ENCODE measurements at places on chromosomes 5 and 9. TPM values are rescaled to one million over a fixed set of nuclear protein-coding genes. Genes with fewer than 3 reads are reported as not detected.
A peak's percentile ranks its signal among the peaks of the same experiment; 100 is the strongest.

GRCh38 chr9:93257808-93258331 is 73.9 kb downstream of the WNK2 start:
- DNase-seq, result no peak

DNA sequence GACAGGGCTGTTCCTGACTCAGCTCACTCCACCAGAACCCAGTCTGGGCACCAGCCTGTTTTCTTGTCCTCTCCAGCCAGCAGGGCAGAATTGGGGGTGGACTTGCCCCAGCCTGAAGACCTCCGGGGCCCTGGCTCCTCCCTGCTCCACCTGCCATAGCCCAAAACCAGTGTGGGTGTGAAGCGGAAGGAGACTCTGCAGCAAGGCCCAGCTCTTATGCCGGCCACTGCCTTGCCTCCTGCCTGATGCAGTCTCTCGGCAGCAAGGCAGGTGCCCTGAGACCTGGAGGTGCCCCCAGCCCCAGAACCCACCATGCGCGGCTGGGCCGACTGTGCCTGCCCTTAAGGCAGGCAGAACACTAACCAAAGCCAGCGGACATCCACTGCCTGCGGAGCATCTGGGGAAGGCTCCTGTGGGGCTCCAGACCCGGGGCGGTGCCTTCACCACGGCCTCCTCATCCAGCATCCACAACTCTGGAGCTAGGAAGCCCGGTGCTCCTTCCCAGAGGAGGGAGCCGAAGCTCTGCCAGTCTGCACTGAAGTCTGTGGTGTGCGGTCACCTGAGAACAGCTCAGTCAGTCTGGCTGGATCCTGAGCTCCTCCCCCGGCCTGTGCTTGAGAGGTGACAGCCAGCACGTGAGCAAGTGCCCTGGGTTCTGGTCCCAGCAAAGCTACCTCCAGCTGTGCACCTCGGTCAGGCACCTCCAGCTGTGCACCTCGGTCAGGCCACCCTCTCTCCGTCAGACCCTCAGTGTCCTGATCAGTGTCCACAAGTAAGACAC is 116.7 kb downstream of the ADAMTS2 start:
- DNase-seq, result peak; percentile 18

WNT8A gene
- not detected for total RNA-seq

FAM78A gene
- 60.5 TPM for total RNA-seq

DNA sequence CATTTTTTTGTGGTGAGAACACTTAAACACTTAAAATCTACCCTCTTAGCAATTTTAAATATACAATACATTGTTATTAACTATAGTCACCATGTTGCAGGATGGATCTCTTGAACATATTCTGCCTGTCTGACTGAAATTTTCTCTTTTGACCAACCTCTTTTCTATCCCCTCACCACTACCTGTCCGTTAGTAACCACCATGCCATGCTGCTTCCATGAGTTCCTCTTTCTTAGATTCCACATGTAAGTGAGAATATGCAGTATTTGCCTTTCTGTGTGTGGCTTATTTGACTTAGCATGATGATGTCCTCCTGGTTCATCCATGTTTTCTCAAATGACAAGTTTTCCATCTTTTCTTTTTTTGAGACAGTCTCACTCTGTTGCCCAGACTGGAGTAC is 48.5 kb upstream of the NAA35 start:
- no peak for DNase-seq

NME5 gene
- total RNA-seq, result 2.7 TPM

DNA sequence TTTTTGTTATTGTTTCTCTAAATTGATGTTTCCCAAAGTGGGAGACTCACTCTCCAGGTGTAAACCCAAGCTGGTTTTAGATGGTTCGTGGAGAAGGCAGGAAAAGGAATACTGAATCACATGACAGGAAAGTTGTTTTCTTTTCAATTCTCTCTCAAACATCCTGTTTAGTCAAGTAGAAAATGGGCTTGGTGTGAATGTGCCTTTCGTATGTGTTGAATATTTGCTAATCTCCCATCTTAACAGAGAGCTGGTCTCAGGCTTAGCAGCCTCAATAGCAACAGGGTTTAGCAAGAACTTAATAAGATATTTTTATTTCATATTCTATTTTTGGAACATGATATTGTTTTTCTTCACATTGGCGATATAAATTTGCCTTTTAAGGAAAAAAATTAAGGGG is 119.7 kb downstream of the INSYN2B start:
- DNase-seq, result no peak

GRHPR gene
- 109 TPM for total RNA-seq

COL15A1 gene
- 75.0 TPM for total RNA-seq

DNA sequence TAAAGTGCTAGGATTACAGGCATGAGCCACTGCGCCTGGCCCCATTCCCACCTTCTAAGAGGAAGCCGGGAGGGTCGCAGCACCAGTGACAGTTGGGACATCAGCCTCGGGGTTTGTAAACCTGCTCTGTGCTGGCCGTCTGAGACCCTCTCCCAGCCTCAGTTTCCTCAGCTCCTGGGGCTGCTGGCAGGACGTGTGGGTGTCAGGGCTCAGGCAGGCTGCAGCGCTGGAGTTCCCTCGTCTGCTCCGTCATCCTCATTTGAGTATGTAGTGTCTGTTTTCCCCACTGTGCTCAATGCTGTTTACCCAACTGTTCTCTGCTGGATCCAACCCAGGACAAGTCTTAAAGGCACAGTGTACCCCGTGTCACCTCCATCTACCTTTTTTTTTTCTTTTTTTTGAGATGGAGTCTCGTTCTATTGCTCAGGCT is 2.0 kb upstream of the NINJ1 start:
- DNase-seq, result no peak

GRCh38 chr5:110371725-110372041 is 354.8 kb downstream of the TMEM232 start:
- no peak for DNase-seq

DNA sequence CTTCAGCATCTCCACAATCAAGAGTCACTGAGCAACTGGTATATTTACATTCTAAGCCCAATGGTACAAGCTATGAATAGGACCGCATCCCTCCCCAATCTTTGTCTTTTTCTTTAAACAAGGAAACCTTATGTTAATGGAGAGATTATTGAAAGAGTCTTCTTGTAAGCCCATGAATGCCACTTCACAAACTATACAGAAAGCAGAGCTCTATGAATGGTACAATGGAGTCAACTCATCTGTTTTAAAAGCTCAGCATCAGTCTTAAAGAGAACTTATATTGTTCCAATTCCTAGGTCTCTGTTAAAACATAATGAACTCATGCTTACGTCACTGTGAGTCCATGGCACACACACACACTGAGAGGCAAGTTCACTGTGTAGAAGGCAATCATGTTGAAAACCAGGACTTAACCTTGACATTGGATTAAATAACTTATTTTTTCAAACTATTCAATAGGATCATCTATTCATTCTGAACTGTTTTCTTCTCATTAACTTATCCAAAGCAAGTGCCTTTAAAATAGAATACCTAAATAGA is 4.5 kb downstream of the NREP start:
- no peak for DNase-seq

GRCh38 chr9:136979769-136980587 is 2.7 kb downstream of the PTGDS start:
- no peak for DNase-seq

GARNL3 gene
- 11.2 TPM for total RNA-seq

SPARC gene
- total RNA-seq, result 807 TPM

DNA sequence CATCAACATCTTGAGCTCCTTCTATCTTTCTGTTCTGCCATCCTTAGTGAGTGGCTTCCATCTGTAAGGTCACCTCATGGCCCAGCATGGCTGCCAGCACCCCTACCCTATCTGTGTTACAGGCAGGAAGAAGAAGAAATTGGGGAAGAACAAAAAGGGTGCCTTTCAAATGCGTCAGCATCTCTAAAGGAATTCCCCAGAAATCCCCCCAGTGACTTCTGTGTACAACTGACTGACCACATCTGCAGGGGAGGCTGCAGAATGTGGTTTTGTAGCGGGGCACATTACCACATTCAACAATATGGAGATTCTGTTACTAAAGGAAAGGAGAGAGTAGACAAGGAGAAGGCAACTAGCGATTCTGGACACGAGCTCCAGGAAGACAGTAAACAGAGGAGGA is 40.1 kb downstream of the ALG2 start:
- no peak for DNase-seq

- DNase-seq, result no peak
Observed at GRCh38 chr5:112002376-112002775, 245.4 kb upstream of the NREP start.

GRCh38 chr9:134391319-134392231 is 65.3 kb downstream of the RXRA start:
- DNase-seq, result no peak
